Natural killer cell (primary cell): ENCODE measurements at places on chromosomes 12 and 14. TPM values are rescaled to one million over a fixed set of nuclear protein-coding genes. Genes with fewer than 3 reads are reported as not detected.

DNA sequence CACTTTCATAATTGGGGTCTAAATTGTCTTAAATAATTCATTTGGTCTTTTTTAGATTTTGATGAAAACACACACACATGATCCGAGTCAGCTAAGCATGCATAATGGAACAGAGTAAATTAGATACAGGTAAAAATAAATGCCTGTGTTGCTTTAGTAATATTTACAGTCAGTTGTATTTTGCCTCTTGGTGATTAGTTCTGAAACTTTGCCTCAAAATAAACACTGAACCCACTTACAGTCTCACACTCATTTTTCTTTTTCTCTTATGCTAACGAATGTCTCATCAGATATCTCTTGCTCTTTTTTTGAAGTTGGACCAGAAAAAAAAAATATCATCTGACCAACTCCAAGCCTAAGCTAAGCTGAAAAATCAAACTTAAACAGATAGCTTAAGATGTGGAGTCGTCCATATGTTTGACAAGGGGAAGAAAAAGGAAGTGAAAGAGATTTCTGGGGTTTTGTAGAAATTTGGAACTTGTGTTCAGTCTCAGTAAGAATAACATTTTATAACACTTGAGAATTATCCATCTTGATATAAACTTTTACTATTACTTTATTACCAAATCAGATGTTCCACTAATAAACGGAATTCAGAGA is 592.5 kb downstream of the RPL10L start:
- no peak overlapping the region for H3K27ac ChIP-seq
- no peaks in the 10 kb centered on the region for H3K4me1 ChIP-seq
- H3K4me3 ChIP-seq, result no peak overlapping the region
- no peaks in the 10 kb centered on the region for H3K36me3 ChIP-seq

GRCh38 chr12:50061946-50062686 is 4.7 kb downstream of the ASIC1 start:
- peaks cover 6% of the 10 kb centered on the region for H3K27me3 ChIP-seq
- no peak for DNase-seq

DNA sequence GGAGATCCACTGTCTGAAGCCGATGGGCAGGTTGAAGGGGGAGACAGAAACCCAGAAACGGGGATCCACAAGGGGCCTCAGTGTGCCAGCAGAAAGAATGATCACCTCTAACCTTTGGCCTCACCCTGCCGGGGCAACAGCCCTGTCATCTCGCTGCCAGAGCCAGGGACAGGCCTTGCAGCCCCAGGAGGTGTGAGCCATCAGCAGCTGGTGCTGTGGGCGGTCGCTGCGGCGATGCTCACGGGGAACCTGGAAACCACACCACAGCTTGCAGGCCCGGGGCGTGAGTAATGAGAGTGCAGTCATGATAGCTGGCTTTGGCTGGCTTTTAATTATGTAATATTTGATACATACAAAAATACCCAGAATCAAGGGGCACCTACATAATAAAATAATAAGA is 4.7 kb upstream of the TTC7B start:
- no peak overlapping the region for H3K4me3 ChIP-seq
- peak; percentile 66 for DNase-seq
- no peaks in the 10 kb centered on the region for H3K27me3 ChIP-seq
- no peaks in the 10 kb centered on the region for H3K36me3 ChIP-seq

- no peaks in the 10 kb centered on the region for H3K27me3 ChIP-seq
- no peaks in the 10 kb centered on the region for H3K4me1 ChIP-seq
- no peaks in the 10 kb centered on the region for H3K36me3 ChIP-seq
- H3K4me3 ChIP-seq, result no peak overlapping the region
Measured at GRCh38 chr12:47876440-47876960, 28.3 kb downstream of the VDR start.

- H3K4me3 ChIP-seq, result no peak overlapping the region
- no peak overlapping the region for H3K27ac ChIP-seq
- DNase-seq, result no peak
- no peaks in the 10 kb centered on the region for H3K4me1 ChIP-seq
- no peaks in the 10 kb centered on the region for H3K27me3 ChIP-seq
Measured at GRCh38 chr14:51507906-51508511, 143.7 kb upstream of the FRMD6 start.

DNA sequence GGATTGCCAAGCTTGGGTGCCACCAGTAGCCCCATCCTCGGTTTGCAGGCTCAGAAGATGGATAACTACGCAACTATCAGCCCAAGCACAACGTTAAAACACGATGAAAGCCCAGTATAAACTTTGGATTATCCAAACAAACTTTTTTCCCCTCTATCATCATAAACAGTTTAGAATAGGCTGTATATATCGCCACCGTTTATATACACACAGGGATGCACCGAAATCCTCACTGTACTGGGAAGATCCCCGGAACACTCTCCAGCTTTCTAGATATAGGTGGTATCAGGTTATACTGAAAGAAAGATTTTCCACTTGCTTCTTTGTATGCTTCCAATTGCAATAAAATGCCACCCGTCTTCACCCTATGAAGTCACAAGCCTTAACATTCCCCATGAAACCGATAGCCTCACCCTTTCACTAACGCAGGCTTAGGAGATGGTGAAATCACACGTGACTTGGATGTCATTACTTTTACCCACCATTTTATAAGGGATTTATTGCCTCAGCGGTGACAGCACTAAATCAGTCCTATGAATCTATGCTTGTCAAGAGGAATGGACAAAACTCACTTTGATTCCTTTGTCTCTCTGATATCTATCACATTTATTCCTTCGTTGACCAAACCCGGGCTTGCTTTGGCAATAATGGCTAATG is 207.6 kb upstream of the FOXN3 start:
- peaks cover 35% of the 10 kb centered on the region for H3K4me1 ChIP-seq
- no peak for DNase-seq
- H3K4me3 ChIP-seq, result no peak overlapping the region
- H3K27ac ChIP-seq, result no peak overlapping the region
- no peaks in the 10 kb centered on the region for H3K36me3 ChIP-seq

GRCh38 chr12:64669270-64669842 is 59.1 kb downstream of the RASSF3 start:
- no peaks in the 10 kb centered on the region for H3K27me3 ChIP-seq
- H3K27ac ChIP-seq, result peak overlapping the region; percentile 97
- peak overlapping the region; percentile 49 for H3K4me3 ChIP-seq
- peak; percentile 90 for DNase-seq
- no peaks in the 10 kb centered on the region for H3K36me3 ChIP-seq

DNA sequence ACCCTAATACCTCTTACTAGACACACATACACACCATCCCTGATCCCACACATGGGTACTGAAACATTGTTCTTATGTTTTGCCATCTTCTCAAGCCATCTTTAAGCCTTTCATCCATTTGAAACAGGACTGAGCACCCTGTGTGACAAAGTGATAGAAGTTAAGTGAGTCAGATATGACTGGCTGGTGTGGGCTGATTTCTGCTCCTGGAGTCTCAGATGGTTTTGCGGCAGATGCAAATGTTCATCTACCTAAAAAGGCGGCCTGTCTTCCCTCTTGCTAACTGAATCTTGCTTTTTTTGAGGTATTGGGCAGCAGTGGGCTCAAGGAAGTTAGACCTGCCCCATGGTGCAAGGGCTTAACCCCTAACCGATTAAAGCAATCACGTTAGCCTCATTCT is 30.4 kb upstream of the PKP2 start:
- H3K27ac ChIP-seq, result no peak overlapping the region
- no peak overlapping the region for H3K4me3 ChIP-seq
- no peak for DNase-seq

DNA sequence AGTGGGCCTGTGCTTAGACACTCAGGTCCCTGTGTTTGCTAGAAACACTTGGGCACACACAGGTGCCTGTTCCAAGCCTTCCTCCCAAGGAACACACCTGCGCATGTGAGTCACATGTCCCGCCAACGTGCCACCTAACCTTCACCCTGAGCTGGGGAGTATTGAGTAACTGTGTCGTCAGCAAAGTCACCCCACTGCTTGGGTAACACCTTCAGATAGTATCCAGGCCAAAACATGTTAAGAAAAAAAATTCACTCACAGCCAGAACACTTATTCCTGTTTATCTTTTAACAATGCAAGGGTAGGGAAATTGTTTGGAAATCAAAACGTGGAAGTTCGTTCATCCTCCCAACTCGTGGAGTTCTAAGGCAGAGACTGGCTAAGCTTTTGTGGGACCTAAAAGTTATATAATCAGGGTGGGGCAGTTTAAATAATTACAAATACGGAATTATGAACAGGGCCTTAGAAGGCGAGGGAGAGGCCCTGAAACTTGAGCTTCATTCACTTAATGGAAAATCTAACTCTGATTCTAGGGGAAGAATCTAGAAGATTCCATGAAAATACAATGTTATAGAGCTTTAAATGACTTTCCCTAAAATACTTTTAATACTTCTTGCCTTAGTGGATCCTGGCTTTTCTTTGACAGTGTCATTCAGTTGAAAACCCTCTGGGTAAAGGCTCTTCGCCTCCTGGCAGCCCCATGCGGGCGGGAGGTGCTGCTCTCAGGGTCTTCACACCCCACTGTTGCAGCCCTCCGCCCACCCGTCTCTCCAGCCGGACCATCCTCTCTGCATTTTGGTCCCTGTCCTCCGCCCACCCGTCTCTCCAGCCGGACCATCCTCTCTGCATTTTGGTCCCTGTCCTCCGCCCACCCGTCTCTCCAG is 30.3 kb upstream of the ADIPOR2 start:
- no peaks in the 10 kb centered on the region for H3K36me3 ChIP-seq
- peak overlapping the region; percentile 62 for H3K27ac ChIP-seq
- peaks cover 6% of the 10 kb centered on the region for H3K4me1 ChIP-seq

GRCh38 chr14:61041704-61042103 is 60.7 kb downstream of the SLC38A6 start:
- no peaks in the 10 kb centered on the region for H3K36me3 ChIP-seq
- no peaks in the 10 kb centered on the region for H3K27me3 ChIP-seq
- H3K27ac ChIP-seq, result no peak overlapping the region
- no peak overlapping the region for H3K4me3 ChIP-seq

DNA sequence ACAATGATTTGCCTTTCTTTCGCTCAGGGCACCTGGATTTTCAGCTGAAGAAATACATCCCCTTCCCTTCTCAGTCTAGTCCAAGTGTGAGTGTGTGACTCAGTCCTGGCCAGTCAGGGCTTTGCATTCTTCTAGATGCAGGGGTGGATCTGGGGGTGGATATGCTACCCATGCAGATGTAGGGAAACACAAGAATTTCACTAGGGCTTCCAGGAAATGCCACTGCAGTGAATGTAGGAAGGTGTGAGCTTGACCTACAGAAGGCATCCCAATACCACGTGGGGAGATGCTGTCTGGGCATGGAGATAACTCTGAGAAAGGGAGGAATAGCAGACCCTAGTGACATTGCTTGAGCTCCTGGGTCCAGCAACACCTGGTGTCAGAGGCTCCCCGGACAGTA is 404.2 kb downstream of the GLT1D1 start:
- no peak overlapping the region for H3K4me3 ChIP-seq
- no peak for DNase-seq
- no peaks in the 10 kb centered on the region for H3K4me1 ChIP-seq
- H3K27ac ChIP-seq, result no peak overlapping the region
- H3K27me3 ChIP-seq, result no peaks in the 10 kb centered on the region

GRCh38 chr12:94206886-94207285 is 58.5 kb downstream of the PLXNC1 start:
- H3K4me1 ChIP-seq, result peaks cover 36% of the 10 kb centered on the region
- H3K4me3 ChIP-seq, result no peak overlapping the region
- no peak for DNase-seq
- peaks cover 4% of the 10 kb centered on the region for H3K36me3 ChIP-seq
- peak overlapping the region; percentile 94 for H3K27ac ChIP-seq

DNA sequence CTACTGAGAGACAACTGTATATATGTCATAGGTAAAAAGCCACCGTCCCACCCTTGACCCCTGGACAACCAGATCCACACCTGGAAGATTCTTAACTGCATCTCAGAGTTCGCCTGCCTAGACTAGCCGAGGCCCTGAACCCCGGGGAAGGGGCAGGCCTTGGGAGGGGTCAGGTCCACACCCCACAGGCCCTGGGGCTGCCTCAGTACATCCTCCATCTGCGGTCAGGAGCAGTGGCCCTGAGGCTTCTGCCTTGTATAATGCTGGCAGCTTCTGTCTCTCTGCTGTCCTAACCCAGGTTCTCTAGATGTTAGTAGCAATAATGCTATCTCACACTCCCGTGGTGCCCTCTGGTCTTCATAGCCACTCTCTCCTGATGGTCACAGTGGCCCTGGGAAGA is 36.8 kb downstream of the JDP2 start:
- no peak overlapping the region for H3K4me3 ChIP-seq
- no peaks in the 10 kb centered on the region for H3K27me3 ChIP-seq
- DNase-seq, result no peak
- H3K27ac ChIP-seq, result no peak overlapping the region

GRCh38 chr12:73057428-73057827 is 785.3 kb downstream of the TRHDE start:
- H3K27me3 ChIP-seq, result no peaks in the 10 kb centered on the region
- H3K27ac ChIP-seq, result no peak overlapping the region
- no peaks in the 10 kb centered on the region for H3K4me1 ChIP-seq

DNA sequence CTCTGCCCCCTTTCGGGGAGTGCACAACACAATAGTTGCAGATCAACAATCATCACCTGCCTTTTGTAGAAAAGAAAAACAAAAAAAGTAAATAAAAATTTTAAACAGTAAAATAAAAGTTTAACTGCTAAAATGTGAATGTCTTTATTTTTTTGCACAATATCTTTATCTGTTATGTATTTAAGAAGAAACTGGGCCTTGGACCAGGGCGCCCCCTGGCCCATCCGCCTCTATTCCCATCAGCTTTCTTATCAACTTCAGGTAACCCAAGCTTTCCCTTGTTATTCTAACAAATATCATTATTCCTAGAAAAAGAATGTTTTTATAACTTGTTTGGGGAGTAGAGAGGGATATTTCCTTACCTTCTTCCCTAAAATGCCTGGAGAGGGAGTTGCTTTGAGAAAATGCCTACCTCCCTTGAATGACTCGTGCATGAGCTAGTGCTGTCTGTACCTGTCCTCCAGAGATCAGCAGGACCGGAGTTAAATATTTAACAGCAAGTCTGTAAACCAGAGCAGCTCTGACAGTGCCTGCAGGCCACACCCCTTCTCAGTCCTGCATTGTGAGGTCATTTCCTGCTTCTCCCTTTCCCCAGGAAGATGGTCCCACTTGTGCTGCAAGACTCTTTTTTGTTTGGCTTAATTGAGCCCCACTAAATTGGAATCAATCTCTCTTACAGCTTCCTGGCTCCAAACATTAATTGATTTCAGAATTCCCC is 192.8 kb upstream of the RGS6 start:
- H3K27me3 ChIP-seq, result no peaks in the 10 kb centered on the region
- no peak overlapping the region for H3K27ac ChIP-seq
- peaks cover 36% of the 10 kb centered on the region for H3K36me3 ChIP-seq

GRCh38 chr14:26289891-26290486 is 307.8 kb downstream of the NOVA1 start:
- no peaks in the 10 kb centered on the region for H3K4me1 ChIP-seq
- H3K27ac ChIP-seq, result no peak overlapping the region
- no peak for DNase-seq
- H3K27me3 ChIP-seq, result no peaks in the 10 kb centered on the region
- no peak overlapping the region for H3K4me3 ChIP-seq
- no peaks in the 10 kb centered on the region for H3K36me3 ChIP-seq

Gene FAIM2
- total RNA-seq, result 0.09 TPM

Gene WNT1
- 2.0 TPM for total RNA-seq

Gene STAC3
- 2.4 TPM for total RNA-seq

Gene CLEC4D
- total RNA-seq, result 1.7 TPM

Gene TMEM179
- total RNA-seq, result not detected

Gene MYH6
- total RNA-seq, result not detected

Gene OTOGL
- total RNA-seq, result not detected

Gene CACNA2D4
- 49.6 TPM for total RNA-seq

Gene SOX5
- total RNA-seq, result not detected

Gene NOXRED1
- 0.40 TPM for total RNA-seq

Gene NRIP2
- total RNA-seq, result not detected

Gene PSMA6
- total RNA-seq, result 141 TPM

Gene C12orf75
- total RNA-seq, result 128 TPM

Gene DCP1B
- 7.5 TPM for total RNA-seq

Gene RAD51AP1
- 5.2 TPM for total RNA-seq
